ENCODE measurements at places on chromosomes 2 and 18.

GRCh38 chr2:126856403-126856802 is 42.3 kb upstream of the TEX51 start:
- no peak for DNase-seq

DNA sequence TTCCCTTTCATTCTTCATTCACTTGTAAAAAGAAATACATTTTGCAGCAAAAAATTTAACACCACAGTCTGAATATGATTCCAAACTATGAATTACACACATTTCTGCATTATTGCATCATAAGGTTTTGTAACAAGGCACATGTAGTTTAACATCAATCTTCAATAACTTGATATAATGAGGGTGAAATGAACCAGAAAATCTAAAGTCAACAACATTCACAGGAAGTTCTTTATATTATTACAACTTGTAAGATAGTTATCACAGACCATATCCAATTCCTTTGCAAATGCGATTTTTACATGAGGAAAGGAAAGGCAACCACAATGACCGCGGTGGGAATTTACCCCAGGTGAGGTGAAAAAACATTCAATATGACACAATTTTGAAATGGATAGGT is 213.3 kb downstream of the NAPG start:
- DNase-seq: no peak

DNA sequence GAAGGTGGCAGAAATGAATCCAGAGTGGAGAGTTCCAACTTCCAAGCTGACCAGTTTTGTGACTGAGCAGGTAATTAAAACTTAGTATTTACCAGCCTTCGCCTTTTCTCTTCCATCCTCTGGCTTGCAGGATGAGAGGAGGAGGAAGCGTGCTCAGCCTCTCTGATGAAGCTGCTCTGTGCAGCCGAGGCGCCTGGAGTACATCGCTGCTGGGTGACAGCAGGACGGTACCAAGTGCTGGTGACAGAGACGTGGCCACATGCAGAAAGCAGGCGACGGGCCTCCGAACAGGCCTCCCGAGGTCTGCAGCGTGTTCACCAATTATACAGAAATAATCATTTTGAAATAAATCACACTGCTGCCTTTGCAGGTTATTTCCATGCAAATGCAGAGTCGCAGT is 95.0 kb downstream of the MBP start:
- DNase-seq: no peak

GRCh38 chr18:10973567-10974203 is 175.7 kb downstream of the PIEZO2 start:
- DNase-seq: no peak

GRCh38 chr2:10324095-10324832 is 21.6 kb downstream of the HPCAL1 start:
- no peak for DNase-seq

DNA sequence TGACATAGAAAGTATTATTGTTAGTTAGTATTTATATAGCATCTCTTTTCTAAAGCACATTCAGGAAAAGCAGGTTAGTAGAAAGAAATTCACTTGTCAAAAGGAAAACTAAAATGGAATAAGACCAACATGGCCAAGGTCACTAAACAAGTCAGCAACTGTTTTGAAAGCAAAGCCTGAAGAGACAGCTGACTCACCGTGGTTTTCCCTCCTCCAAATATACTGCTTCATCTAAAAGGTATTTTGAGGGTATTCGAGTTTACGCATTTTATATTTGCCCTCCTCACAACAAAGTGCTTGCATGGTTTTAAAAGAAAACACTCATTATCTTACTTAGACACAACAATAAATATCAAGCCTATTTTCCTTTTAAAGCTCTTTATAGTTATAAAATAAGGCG is 24.0 kb downstream of the ZNF385B start:
- no peak for DNase-seq

GRCh38 chr2:108570416-108570815 is 36.1 kb downstream of the LIMS1 start:
- no peak for DNase-seq

GRCh38 chr2:173990970-173991819 is 26.0 kb upstream of the SP3 start:
- DNase-seq: no peak

DNA sequence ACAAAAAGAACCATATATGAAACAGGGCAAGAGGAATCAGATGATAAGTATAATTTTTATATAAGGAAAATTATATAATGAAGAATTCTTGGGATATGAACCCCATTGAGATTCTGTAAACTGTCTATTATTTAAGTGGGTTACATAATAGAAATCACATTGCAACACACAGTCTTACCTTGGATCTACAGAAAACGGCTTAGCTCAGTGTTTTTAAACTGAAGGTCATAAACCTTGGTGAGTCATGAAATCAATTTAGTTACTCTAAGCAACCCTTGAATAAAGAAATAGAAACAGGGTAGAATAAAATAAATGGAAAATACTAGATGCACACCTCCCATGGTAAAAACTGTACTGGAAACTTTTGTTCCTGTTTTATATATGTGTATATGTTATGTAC is 50.7 kb downstream of the METTL8 start:
- no peak for DNase-seq

GRCh38 chr18:48955830-48956261 is 5.1 kb upstream of the SMAD7 start:
- DNase-seq: no peak

- DNase-seq: no peak
Observed at GRCh38 chr18:63445037-63445436, 22.8 kb upstream of the VPS4B start.

DNA sequence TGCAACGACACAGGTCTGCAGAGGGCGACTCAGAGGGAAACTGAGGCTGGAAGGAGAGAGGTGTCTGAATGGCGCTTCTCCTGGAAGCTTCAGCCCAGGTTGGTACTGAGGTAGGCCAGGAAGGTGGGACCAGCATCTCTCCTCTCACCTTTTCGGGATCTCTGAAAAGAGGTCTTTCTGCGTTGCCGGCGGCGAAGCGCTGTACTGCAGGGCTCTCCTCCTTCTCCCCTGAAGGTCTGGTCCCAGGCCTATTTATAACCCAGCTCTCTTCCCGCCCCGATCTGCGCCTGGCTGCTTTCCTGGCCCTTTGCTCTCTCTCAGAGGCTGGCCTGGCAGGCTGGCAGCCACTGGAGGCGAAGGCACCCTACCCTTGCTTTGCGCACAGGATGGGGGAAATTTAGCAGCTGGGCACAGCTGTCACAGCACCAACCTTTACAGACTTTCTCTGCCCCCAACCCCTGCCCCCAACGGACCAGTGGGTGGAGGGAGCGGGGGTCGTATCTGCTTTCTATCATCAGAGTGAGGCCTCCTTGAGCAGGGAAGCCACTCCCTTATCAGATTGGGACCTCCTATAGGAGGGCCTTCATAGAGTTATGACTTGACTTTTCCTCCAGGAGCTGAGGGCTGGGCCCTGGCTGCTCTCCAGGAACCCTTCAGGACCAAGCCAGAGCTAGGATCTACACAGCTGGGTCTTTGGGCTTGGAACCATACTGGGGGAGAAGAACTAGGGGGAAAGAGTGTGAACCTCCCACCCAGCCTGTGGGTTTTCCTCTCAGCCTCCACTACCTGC is 1.1 kb downstream of the DYSF start:
- DNase-seq: no peak

- no peak for DNase-seq
Observed at GRCh38 chr18:41096504-41096903, 858.5 kb upstream of the PIK3C3 start.

GRCh38 chr2:127572841-127573240 is 37.4 kb downstream of the MYO7B start:
- no peak for DNase-seq

DNA sequence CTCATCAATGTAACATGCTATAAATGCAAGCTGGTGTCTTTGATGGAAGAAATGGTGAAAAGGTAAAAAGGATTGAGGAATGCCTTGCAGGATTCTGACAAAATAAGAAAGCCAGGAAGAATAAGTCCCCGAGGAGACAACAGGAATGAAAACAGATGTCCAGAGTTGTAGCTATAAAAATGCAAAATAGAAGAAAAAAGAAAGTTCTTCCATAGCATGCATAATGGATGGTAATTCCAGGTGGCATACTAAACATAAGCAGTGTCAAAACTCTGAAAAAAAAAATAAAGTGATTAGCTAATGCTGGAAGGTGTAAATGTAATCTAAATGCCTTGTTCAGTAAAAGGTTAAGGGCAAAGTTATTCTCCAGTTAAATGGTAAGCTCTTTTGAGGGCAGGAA is 225.9 kb upstream of the CHST9 start:
- no peak for DNase-seq

DNA sequence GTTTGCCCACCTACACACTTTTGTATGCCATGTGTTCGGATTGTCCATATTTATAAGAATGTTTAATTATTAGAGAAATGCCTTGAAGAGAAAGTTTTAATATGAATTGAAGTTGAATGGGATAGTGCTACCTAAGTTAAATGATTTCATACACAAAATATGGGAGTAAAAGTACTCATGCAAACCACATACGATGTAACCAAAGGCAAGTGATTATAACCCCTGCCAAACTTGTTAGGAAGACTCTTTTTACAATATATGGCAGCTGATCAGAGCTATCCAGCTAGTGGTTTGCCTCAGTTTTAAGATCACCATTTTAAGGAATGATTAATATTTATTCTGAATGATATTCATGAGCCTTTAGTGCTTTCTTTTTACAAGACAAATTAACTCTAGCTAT is 106.7 kb downstream of the MYO1B start:
- DNase-seq: no peak

Data from effector CD8-positive, alpha-beta T cell (primary cell).